Activated CD4-positive, alpha-beta T cell treated with anti-CD3 and anti-CD28 coated beads for 4 hours (primary cell): ENCODE measurements at places on chromosomes 1 and 21.

GRCh38 chr1:154353460-154353904 lies 28.2 kb downstream of the ATP8B2 start:
- DNase-seq: peak; percentile 27

GRCh38 chr1:226223157-226223785 lies at the start of gene MIXL1:
Gene MIXL1, plus strand, starts transcription at chr1:226223664. Its CDS starts 18 bp downstream, at chr1:226223682.
- DNase-seq: no peak

DNA sequence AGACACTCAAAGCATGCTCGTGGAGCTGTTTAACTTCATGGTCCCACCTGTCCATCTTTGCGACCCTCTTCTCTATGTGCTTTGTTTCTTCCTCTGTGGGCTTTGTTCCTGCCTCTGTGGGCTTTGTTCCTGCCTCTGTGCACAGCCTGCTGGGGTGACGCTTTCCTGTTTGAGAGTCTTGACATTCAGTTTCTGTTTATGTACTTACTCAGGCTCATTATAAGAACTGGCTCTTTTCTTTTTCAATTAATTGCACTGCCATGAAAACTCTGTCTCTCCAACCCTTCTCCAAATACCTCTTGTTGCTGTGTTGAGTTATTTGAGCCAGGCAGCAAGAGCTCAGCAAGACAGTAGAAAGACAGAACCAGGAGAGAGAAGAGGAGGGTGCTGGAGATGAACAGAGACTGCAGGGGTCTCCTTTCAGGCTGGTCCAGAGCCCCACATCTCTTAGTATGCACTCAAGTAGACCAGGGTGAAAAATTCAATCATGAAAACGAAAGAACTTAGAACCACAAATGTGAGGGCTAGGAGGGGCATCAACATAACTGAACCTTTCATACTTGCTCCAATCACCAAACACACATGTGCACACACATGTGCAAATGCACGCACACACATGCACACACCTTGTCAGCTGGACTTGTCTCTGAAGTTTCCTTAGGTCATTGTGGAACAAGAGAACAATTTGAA lies 88.3 kb upstream of the SGIP1 start:
- DNase-seq: peak; percentile 52

GRCh38 chr1:39261712-39262221 lies 57.3 kb downstream of the MACF1 start:
- no peak for DNase-seq

- DNase-seq: no peak
Observed at GRCh38 chr1:234862360-234862943, 252.5 kb upstream of the IRF2BP2 start.

DNA sequence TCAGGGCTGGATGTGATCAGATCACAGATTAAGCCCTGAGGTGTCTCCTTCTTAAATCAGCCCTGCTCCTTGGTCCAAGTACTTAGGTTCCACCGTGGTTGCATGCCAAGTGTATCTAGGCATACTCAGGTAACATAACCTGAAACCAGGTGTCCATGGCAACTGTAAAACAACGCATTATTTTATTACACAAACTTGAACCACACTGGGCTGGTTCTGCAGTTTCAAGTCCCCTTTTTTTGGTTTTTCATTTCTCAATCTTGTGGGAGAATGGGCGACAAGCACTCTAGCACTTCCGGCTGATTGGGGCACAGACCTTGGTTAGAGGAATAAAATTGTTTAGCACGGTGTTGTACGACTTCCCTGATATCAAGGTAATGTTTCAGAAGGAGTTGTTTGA lies 65.2 kb downstream of the GBP6 start:
- no peak for DNase-seq

- DNase-seq: no peak
Observed at GRCh38 chr1:6300342-6301048, 39.6 kb upstream of the GPR153 start.

- DNase-seq: no peak
Observed at GRCh38 chr21:14918527-14918926, 146.3 kb downstream of the NRIP1 start.

GRCh38 chr1:156849151-156849496 lies 9.8 kb downstream of the INSRR start:
- DNase-seq: no peak

GRCh38 chr1:150796374-150796773 lies 11.7 kb downstream of the CTSK start:
- DNase-seq: no peak

DNA sequence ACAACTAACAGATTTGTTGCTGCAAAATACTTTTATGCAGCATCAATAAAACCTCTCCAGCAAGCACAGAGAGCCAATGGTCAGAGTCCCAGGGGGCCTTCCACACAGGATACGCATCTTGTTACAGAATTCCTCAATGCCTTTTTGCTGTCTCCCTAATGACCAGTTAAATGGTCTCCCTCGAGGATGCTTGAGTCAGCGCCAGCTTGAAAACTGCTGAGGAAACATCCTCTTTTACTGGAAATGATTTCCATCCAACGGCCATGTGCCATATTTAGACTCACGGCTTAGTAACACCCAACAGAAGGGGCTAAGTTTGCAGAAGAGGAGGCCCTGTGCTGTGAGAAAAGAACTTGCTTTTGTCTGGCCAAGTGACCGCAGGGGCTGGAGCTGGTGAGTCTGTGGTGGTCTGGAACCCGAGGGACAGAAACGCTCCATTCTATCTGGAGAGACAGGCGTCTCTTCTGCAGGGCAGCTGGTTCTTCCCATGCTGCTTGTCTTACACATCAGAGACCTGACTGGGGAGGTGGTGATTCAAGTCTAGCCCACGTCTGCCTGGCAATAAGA lies 496.4 kb downstream of the SETD4 start:
- no peak for DNase-seq

DNA sequence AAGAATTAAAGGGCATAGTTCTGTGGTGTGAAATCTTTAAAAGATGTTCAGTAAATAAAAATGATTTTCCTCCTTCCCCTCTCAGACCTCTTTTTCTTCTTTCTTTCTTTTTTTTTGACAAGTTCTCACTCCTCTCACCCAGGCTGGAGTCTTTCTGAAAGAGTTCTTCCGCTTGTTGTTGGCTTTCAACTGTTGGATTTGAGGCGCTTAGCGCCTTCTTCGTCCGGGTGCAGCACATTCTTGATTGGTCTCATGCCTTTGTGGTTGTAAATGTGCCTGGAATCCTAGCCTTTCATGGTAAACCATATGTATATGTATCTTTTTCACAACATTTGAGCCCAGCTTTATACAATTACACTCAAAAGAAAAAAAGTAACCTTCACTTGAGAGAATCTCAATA lies 980 bp upstream of the METTL18 start:
- no peak for DNase-seq

- DNase-seq: no peak
Observed at GRCh38 chr1:234262007-234262753, 111.1 kb upstream of the COA6 start.

- no peak for DNase-seq
Observed at GRCh38 chr1:175866776-175867175, 123.4 kb upstream of the TNR start.

DNA sequence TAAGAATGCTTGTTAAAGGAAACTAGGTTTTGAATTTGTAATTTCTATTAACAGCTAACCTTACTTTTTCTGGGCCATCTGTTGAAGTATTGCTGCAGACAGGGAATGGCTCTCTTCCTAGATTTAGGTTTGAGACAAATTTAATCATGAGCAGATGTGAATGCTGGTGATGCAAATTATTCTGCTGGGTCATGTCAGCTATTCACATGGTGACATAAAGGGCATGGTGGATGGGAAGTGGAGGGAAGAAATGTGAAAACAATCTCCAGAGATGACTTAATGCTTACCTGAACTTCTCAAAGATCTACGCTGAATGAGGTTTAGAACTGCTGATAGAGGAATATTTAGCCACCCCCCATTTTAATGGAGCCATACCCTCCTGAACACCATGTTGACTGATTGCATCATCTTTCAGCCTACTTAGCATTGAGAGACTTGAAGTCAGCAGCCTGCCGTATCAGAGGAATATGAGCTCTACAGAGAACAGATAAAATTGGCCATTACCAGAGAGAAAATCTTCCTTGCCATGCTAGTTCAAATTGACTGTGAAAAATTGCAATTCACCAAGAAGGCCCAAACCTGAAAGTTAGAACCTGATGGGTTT lies 138.8 kb downstream of the HHAT start:
- no peak for DNase-seq

GRCh38 chr1:22636927-22637326 lies 499 bp downstream of the C1QA start:
- DNase-seq: no peak

- DNase-seq: no peak
Observed at GRCh38 chr1:7988576-7988975, 27.1 kb downstream of the PARK7 start.

DNA sequence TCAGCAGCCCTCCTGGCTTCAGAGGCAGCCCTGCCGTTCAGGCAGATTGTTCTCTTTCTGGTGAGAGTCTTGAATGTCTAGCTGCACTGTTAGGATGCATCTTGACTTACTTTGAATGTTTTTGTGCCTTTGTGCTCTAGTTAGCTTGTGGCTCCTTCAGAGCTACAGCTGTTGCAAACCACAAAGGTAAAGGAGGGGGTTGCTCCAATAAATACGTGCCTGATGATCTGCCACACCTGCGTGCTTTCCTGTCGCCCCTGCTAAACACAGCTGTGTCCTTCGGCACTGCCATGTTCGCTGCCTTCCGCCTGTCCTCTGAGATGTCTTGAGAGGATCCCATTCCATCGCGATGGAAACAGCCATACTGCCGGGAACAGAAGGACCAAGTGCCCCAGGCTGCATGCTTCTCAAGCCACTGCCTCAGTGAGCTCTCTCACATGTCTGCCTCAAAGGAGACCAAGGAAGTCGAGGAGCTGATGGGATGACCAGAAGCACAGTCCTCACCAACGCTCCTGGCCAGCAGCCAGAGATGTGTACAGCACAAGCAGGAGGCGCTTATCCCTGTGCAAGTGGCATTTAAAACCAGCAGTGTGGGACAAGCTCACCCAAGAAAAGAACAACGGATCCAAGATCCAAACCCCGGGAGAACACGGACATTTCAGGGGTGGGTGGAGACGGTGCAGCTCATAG lies 12.0 kb upstream of the SMIM12 start:
- DNase-seq: no peak

DNA sequence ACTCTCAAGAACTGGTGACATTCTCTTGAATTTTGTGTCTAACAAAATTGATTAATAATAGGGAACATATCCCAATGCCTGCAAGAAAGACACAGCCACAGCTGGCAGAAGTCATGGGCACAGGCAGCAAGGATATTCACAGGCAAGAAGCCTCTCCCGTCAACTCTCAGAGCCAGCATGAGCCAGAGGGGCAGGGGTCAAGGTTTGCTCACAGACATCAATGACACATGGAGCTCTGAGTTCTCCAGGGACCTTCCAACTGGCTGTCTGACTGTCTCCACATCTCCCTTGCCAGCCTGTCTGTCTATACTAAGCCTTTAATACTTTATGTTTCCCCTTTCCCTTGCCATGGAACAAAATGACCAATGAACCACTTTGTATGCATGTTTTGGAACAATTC lies 101.5 kb upstream of the RAB4A start:
- no peak for DNase-seq

DNA sequence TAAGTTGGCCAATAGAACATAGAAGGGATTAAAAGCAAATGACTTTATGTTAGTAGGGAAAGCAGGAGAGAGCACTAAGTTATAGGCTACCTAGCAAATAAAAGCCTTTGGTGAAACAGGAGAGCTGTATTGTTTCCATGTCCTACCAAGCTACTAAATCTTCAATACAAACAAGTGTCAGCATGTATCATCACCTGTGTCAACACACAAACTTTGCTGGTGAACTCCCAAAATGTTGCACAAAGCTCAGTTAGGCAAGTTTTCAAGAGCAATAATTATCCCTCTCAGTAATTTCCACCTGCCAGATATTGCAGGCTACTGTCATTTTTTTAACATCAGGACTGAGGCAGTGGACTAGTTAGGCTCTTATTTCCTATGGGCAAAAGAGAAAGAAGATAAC lies 77.7 kb upstream of the ADAM30 start:
- no peak for DNase-seq

DNA sequence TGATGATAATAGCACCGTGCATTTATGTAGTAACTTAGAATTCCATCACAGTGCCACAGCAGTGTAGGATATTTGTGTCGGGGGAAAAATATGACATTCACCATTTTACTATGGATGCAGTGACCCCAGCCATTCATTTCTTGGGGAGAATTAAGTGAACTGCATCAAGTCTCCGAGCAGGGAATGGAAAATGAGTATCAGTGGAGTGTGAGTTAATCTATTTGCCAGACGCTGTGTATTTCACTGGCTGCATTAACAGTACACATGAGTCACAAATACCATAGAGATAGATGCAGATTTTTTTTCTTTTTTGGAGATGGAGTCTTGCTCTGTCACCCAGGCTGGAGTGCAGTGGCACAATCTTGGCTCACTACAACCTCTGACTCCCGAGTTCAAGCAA lies 33.8 kb upstream of the SLC45A1 start:
- no peak for DNase-seq
